Fibroblast of skin of back (primary cell): ENCODE measurements at places on chromosomes 2 and 18.

DNA sequence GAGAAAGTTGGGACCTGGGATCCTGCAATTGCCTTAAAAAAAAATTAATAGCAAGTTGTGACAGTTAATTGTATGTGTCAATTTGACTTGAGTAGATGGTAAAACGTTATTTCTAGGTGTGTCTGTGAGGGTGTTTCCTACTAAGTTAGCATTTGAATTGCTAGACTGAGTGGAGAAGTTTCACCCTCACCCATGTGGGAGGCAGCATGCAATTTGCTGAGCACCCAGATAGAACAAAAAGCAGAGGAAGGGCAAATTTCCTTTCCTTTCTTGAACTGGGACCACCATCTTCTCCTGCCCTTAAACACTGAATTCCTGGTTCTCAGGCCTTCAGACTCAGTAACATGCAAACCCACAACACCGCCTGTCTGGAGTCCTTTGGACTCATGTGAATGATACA, 455.7 kb downstream of the GALR1 start:
- DNase-seq: no peak

DNA sequence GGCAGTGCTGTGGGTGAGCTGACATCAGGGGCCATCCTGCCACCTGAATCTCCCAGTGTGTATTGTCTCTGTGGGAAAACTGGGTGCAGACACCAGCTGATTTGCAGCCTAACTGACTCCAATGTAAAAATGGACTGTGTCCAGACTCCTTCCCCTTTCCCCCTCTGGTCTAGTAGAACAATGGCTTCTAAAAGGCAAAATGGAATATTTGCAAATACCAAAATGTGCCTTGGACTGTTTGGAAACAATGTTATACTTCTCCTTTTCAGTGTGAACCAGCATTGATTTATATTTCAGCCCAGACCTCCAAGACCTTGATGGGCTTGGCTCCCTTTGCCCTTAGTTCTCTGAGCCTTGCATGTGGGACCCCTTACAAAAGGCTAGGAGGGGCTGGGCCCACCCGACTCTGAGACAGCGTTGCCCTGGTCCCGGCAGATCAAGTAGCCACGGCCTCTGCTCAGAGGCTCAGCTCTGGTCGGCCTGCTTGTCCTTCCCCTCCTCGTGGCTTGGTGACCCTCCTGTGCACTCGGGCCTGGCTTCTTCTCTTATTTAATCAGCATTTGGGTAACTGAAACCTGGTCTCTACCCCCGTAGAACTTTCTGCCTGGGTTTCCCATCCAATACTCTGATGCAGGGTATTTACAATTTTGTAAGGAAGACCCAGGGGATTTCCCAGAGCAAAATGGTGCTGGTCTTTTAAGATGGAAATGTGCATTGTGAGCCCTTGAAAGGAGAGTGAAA, 18.0 kb upstream of the ACKR3 start:
- no peak for DNase-seq

- no peak for DNase-seq
These were observed 268.8 kb downstream of the IKZF2 start for GRCh38 chr2:212882626-212883025.

- peak; percentile 92 for DNase-seq
These were observed 12.8 kb upstream of the PLA2R1 start for GRCh38 chr2:160075171-160075570.

- DNase-seq: no peak
These were observed 15.5 kb upstream of the SRBD1 start for GRCh38 chr2:45626387-45627221.

DNA sequence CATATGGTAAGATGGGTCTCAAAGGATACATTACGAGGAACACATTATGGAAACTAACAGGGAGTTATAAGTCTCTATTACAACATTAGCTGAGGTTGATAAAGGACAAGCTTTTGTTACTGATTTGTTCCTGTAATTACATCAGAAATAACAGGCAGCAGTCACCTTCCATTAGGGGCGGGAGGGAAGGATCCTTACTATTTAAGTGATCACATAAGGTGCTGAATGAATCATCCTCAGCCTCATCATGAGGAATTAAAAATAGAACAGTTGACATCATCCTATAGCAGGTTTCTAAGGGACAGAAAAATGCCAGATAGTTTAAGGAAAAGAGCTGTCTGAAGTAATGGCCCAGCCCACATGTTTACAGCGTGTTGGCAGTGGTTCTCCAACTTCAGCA, 86.9 kb upstream of the MGAT5 start:
- peak; percentile 58 for DNase-seq

DNA sequence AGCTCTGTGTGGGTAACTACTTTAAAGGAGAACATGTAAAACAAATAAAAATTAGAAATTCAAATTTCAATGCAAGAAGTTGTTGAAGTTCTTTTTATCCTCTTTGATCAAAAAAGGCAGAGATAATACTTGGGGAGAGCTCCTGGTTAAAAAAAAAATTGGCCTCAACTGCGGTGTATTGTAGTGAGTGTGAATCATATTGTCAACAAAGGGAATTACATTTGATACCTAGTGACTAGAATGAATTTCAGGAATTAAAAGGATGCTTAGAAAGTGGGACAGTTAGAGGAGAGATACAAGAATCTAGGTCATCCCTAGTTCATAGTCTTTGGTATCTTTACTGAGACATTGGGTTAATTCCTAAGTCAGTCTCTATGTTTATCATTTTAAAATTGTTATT, 473.0 kb downstream of the CCDC85A start:
- DNase-seq: no peak

DNA sequence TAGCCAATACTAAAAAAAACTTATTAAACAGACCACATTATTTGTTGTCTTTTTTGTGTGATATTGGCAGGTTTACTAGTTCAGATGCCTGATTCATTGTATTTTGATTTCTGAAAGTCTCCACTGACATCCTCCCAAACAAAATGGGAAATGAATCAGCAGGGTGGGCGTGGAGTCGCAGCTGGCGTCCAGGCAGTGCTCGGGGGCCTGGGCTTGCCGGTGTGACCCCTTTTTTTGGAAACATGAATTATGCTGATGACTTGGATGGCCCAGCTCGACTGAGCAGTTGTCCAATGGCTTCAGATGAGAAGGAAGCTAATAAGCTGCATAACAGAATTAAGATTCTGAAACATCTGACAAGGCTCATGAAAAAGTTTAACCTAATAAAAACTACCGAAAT, 1.7 kb upstream of the KCNG2 start:
- DNase-seq: no peak

GRCh38 chr2:25347205-25347815, 5.6 kb upstream of the DNMT3A start:
- no peak for DNase-seq

DNA sequence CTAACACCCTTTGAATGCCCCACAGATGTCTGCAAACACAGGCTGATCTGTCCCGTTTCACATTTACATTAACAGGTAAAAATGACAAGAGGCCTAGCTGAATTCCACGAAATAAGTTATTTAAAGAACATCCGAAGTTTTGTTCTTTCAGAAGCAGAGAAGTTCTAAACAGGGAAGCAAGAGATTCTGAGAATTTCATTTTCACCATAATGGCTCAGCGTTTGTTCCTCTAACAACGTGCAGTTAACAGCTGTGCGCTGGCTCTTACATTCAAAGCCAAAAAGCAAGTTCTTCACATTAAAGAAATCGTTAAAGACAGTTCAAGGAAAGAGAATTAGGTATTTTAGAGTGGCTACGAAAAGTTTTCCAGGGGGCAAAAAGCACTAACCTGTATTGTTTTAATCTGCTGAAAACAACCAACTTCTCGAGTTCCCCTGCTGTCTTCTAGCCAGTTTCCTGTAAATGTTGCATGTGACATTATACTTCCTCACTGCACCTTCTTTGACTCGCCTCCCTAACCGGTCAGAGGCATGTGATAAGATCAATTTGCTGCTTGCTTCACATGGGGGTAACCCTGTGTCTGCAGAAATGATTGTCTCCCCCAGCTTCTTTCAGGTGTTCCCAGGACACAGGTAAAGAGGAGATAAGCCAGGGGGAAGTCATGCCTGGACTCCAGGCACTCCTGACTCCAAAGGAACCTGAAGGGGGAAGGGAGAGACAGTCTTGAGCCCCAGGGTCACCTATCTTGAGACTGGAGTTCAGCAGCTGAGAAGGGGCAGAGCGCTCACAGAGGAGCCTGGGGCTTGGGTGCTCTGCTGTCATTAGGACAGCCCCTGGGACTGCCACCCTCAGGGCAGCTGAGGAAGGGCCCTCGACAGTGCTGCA, 36.8 kb upstream of the WIPF1 start:
- no peak for DNase-seq

DNA sequence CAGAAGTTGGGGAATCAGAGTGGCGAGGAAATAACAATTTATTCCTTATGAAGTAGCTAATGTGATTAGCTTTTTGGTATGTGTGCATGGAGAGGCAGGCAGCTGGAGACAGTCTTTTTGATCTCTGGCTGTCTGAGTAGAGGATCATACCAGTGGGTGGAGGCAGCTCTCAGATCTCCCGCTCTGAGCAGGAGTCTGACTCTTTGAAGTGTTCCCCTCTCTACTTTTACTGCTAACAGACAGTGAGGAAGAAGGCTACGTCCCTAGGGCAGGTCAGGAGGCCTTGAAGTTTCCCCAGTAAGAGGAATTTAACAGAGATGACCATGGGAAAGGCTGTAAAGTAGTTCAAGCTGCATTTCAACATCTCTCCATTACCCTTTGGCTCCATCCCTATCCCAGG, 111.9 kb upstream of the REG3A start:
- no peak for DNase-seq

- DNase-seq: no peak
These were observed 7.2 kb downstream of the SMAD4 start for GRCh38 chr18:51037230-51037629.
